RWPE2 (cell line): ENCODE measurements at places on chromosomes 5 and 9.

- DNase-seq, result no peak
These were observed 1631.9 kb upstream of the CDH6 start for GRCh38 chr5:29561564-29561963.

DNA sequence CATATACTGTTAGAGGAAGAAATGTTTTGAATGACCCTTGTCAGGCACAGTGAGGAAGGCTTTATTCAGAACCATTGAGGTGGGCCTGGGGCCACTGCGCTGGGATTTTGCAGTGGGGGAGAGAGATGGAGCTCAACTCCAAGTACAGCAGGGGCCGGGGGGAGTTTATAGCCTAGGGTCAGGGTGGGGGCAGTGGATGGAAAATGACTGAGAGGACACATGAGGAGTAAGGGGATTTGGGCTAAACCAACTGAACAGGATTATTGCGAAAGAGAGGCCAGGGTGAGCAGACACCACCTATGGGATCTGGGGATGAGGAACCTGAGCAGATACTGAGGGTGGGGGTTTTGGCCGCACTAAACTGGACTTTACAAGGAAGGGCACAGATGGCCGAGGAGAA is 6.3 kb downstream of the CEP72 start:
- DNase-seq, result peak; percentile 34

- DNase-seq, result peak; percentile 89
These were observed 60.6 kb downstream of the SHB start for GRCh38 chr9:38008168-38009034.

GRCh38 chr9:13900449-13900848 is 413.5 kb downstream of the NFIB start:
- peak; percentile 49 for DNase-seq

GRCh38 chr5:124880903-124881697 is 134.7 kb upstream of the ZNF608 start:
- DNase-seq, result no peak
